Central memory CD4-positive, alpha-beta T cell (primary cell): ENCODE measurements at places on chromosomes 4 and X.
A peak's percentile ranks its signal among the peaks of the same experiment; 100 is the strongest.

GRCh38 chrX:154742613-154743012, 8.3 kb downstream of the GAB3 start:
- no peak for DNase-seq

GRCh38 chr4:14446904-14447303, 555.4 kb upstream of the CPEB2 start:
- no peak for DNase-seq

DNA sequence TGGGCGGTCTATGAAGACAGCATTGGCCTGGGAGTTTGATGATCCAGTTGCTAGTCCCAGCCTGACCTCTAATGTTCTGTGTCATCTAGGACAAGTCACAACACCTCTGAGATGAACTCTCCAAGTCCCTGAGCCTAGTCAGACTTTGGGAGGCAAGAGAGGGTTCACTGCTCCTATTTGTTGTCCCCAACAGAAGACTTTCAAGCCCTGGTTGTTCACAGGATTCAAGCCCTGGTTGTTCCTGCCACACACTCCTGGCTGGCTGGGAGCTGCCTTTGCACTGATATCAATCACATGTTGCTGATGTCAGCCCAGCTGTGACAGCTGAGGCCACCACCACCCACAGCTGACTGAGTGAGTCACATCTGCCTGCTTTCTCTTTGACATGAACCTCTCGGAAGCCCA, 253.2 kb upstream of the RASGEF1B start:
- DNase-seq: peak; percentile 10

- no peak for DNase-seq
These were observed 167.8 kb downstream of the AFAP1 start for GRCh38 chr4:7771541-7772507.

- no peak for DNase-seq
These were observed 15.2 kb upstream of the GALNT7 start for GRCh38 chr4:173153445-173153844.

GRCh38 chr4:138078751-138079520, 163.2 kb downstream of the SLC7A11 start:
- DNase-seq: no peak

- DNase-seq: no peak
These were observed 35.2 kb downstream of the SMIM20 start for GRCh38 chr4:25949173-25949748.

DNA sequence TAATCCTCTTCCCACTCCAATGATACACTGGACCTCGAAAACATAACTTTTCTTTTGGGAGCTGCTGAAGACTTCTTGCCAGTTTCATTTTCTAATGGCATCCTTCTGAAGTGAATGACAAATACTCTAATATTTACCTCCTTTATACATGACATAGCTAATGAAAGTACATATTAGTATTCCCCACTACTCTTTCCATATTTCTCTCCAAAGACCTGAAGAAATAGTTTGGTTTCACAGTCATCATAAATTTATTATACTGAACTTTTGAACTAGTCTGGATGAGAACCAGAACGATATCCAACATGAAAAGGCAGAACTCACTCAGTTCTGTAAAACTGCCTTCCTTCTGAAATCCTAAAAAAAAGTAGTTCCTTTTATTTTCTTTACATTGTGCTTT, 139.1 kb downstream of the GPC3 start:
- no peak for DNase-seq

- no peak for DNase-seq
These were observed 182.6 kb downstream of the ATOH1 start for GRCh38 chr4:94011190-94011589.

- DNase-seq: no peak
These were observed 15.6 kb downstream of the XAGE3 start for GRCh38 chrX:52852110-52852860.
